Fibroblast of the aortic adventitia (primary cell): ENCODE measurements at places on chromosomes 6 and 20.

DNA sequence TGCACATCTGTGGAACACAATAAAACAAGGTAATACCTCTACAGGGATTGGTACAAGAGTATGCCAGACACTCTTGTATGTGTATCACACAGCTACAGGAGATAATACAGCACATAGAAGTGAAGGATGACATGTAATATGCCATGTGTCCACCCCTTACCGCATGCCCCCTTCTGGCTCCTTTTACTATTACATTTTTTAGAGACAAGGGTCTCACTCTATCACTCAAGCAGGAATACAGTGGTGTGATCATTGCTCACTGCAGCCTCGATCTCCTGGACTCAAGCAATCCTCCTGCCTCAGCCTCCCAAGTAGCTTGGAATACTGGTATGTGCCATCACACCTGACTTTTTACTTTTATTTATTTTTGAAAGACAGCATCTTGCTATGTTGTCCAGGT lies 4.2 kb upstream of the NCR3 start:
- no peak for DNase-seq

DNA sequence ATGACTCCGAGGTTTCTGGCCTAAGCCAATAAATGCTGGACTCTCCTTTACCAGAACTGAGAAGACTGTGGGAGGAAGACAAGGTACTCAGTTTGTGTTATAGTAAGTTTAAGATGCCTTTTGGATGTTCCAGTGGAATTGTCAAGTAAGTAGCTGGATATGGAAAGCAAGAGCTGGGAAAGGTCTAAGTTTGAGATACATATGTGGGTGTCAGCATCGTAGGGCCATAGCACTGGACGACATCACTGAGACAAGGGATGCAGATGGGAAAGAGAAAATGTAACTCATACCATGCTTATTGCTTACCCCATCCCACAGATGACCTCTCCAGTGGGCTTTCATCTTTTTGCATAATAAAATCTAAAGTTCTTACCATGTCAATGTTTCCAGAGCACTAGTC lies 45.5 kb upstream of the ZNF217 start:
- no peak for DNase-seq

- DNase-seq, result no peak
Measured at GRCh38 chr6:125639466-125640020, 109.9 kb upstream of the HEY2 start.

DNA sequence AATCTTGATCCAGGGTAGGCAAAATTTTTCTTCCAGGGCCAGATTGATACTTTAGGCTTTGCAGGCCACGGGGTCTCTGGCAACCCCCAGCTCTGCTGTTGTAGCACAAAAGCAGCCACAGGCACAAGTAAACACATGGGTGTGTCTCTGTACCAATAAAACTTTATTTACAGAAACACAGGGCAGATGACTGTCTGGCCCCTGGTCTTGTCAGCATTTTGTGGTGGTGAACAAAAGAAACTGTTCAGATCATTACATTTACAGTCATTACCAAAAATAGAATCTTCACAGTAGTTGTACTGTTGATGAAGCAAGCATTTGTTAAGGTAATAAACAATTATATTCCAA lies 45.0 kb upstream of the KIF25 start:
- DNase-seq, result no peak

DNA sequence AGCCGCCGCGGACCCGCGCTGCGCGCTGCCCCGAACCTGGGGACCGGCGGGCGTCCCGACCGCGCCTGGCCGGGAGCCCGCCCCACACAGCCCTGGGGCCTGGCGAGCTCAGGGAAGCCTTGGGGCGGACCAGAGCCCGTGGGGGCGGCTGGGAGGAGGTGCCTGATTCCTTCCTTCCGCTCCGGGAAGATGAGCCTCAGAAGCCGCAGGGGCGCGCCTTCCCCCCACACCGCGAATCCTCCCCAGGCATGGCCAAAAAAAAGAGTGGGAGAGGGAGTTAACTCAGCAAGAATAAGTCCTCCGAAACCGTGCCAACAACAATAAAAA lies at the start of gene CBLN4:
Gene CBLN4 (minus strand): TSS at position 131 of the 327 bp plus-strand sequence. CDS start 1,348 bp downstream, outside the sequence.
- no peak for DNase-seq

DNA sequence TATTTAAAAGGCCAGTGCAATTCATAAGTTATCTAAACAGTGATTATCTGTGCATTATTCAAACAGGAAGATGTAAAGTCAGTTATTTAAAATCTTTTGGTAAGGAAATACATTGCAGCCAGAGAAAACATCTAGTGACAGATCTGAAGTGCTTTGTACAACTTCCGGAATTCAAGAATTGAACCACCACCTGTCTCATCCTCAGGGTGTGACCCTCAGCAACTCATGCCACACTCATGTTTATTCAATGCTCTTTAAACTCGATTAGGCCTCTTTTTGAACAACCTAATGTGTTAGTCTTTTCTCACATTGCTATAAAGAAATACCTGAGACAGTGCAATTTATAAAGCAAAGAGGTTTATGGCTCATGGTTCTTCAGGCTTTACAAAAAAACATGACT lies 62.6 kb upstream of the GGTLC1 start:
- DNase-seq, result no peak

DNA sequence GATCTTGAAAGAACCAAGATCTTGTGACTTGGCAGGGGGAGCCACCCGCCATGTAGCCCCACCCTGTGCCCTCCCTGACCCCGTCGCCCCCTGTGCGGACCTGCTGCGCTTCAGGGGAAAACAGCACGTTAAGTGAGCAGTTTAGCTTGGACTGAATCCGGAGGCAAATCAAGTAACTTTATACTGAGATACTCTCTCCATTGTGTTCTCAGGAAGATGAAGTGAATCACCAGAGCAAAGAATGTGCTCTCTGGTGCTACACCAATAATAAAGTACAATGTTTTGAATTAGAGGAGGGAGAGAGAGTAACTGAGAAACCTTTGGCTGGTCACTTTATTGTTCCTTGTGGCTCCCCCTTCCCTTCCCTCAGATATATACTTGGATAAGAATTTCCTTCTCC lies 83.4 kb downstream of the TXNDC5 start:
- peak; percentile 90 for DNase-seq

DNA sequence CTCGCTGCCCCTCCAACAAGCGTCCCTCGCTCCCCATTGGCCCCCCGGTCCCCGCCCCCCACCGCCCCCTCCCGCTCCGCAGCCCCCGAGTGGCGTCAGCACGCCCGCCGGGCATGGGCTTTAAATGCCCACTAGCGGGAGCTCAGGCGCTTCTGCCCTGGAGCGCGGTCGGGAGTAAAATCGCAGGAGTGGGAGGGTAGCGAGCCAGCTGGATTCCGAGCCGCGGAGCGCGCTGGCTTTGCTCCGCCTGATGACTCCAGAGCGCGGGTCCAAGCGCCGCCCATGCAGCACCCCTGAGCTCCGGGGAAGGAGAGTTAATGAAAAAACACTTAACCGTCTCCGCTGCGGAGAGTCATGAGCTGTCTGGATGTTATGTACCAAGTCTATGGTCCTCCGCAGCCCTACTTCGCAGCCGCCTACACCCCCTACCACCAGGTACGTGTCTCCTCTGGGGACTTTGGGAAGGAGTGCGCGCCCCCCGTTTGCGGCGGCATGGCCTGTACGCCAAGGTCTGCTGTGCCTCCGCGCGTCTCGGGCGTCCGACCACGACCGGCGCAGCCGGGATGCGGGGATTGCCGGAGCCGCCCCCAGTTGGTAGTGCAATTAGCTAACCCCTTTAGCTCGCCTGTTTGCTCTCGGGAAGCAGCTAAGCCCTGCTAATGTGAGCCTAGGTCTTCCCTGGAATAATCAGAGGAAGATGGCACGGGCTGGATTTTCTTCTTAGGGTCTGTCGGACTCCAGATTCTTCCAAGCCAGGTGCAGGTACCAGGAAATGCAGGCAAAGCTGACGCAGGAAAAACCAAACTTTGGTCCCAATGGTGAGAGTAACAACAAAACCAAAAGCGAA lies at the start of gene VGLL2:
Gene VGLL2 (plus strand): TSS at position 149 of the 847 bp plus-strand sequence. CDS start 206 bp downstream, at position 355.
- DNase-seq, result peak; percentile 27

GRCh38 chr6:133202610-133203343 lies 38.4 kb upstream of the EYA4 start:
- no peak for DNase-seq

DNA sequence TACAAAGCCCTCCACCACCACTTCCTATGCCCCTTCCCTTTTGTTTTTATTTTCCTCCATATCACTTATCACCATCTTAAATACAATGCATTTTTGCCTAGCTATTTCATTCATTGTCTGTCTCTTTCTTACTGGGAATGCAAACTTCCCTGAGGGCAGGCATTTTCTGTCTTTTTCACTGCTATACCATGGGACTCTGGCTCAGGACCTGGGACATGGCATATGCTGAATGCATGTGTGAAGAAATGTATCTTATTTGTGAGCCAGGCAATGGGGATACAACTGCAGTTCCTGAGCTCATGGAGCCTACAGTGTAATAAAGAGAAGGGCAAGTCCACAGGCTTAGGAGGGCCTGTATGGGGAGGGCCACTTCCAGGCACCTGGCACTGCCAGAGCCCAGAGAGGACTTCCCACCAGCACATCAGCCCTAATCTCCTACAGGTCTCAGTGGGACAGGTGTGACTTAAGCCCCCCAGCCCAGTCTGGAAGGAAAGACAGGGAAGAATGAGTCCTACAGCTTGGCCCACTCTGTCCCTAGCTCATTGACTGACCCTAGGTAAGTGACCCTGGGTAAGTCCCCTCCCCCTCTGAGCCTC lies 43.2 kb downstream of the TFEB start:
- no peak for DNase-seq

GRCh38 chr6:9523462-9523861 lies 891.4 kb downstream of the TFAP2A start:
- peak; percentile 86 for DNase-seq

DNA sequence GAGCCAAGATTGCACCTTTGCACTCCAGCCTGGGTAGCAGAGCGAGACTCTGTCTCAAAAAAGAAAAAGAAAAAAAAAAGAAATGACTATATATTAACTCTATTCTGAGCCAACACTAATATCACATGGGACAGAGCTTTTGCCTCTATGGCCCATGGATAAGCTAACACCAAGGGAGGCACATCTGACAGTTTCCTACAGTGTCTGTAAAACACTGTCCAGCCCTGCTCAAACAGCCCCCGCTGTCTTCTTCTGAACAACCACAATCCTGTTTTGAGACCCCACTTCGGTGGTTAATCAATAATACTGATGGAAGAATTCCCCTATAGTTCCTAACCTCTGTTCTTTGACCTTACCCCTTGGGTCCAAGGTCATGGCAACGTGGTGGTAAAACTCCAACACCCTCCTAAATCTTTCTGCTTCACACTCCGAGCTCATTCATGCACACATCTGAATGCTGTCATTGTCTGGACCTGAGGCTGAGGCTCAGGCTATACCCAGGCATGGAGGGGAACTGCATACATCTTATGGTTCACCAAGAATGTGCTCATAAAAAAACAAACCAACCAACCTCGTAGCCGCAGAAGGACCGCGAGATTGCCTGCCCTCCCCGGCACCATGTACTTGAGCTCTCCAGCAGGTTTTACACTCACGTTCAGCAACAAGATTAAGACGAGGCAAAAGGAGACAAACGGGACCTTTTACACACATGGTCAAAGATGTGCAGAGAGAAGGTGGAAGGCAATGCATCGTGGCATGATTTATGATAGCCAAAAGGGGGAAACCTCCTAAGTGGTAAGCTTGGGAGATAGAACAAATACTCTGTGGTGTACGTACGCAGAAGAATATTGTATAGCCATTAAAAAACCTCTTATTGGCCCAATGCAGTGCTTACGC lies 105.4 kb upstream of the NFATC2 start:
- no peak for DNase-seq
